ENCODE measurements at places on chromosomes 4 and X.

GRCh38 chr4:128462103-128462783 is 174.6 kb upstream of the PGRMC2 start:
- no peak for DNase-seq

DNA sequence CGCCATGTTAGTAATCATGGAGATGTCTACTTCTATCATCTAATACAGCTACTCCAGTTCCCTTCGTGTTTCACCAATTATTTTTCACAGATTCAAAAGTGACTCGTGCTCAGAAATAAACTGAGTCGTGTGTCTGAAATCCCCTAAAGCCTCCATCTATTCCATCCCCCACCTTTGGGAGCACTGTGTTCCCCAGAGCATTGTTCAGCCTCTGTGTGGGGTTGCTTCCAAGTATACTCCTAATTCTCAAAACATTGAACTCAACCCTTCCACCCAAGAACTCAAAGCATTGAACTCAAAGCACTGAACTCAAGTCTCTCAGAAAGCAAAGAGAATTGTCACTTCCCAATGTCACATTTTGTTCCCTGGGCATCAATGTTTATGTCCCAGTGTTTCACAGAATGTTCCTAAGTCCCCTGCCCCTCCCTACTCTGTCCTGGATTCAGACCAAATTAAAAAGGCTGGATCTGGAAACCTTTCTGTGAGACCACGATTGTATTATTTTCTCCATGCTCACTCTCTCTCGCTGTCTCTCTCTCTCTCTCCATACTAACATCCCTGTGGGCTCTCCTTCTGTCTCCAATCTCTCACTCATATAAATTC is 138.5 kb upstream of the QRFPR start:
- DNase-seq, result no peak

DNA sequence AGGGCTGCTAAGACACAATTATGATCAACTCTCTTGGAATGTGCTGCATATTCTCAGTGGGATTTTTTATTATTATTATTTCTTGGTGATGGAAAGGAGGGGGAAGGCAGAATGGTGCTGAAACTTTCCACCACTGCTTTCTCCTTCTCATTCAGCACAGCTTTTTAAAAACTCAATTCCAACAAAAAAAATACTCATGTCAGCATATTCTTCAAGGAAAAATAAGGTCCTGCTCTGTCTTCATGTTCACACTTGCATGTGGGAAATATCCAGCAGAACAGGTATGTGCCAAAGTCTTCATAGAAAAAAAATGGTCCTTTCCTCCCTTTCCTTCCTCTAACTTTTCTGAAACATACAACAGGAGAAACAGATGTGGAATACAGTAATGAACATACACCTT is 144.0 kb upstream of the ADAMTS3 start:
- no peak for DNase-seq

DNA sequence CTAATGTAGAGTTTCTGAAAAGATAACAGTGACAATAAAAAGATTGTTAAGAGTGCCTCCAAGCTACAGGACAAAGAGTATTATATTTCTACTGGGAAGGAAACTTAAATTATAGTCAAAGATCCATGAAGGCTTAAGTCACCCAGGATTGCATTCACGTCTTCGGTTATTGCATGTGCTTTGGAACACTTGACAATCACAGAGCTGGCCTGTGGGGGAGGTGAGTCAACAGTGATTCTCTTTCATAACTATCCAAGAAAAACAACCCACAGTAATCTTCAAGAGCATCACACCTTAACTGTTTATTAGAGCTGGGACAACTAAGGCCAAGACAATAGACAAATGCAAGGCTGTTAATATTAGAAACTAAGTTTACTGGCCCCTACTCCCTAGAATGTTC is 40.3 kb downstream of the PDGFC start:
- peak; percentile 95 for DNase-seq

- no peak for DNase-seq
These were observed 16.6 kb upstream of the PTCHD1 start for GRCh38 chrX:23317799-23318724.

- DNase-seq, result no peak
These were observed 3.9 kb upstream of the SFRP2 start for GRCh38 chr4:153792618-153793247.

DNA sequence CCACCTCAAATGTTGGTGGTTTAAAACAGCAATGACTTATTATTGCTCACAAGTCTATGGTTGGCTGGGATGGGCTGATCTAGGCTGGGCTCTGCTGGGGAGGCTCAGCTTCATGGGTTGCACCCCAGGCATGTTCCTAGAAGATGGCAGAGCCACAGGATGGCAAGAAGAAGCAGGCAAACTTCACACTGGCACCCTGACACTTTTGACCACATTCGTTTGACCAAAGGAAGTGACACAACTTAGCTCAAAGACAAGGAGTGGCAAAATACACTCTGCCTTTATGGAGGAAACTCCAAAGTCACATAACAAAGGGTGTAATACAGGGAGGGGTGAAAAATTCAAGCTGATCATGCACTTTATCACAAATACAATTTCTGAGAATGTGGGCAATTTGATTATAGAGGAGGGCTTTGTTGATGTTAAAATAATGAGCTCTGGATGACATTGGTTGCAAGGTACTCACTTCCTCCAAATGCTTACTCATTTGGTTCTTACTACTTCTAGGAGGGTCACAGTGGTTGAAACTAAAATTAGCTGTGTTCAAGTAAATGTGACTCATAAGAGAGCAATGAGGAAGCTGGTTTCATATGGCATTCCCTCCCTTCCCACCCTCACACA is 249.2 kb upstream of the RPS6KA3 start:
- DNase-seq, result peak; percentile 87

- no peak for DNase-seq
These were observed 64.7 kb downstream of the PSAPL1 start for GRCh38 chr4:7370038-7370437.

DNA sequence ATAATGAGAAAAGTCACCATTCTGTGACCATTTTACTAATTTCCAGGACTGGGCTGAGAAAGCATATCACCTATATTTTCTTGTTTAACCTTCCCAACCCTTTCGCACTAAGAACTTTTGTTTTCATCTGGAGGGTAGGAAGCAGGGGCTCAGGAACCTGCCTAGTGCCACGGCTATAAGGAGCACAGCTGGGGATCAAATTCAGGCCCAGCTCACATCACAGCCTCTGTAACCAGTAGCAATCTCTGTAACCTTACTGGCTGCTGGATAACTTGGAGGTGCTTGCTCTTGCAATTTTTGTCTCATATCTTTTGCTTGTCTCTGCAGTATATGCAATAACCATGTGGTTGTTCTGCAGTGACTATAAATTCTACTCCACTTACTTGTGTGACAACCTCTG is 76.7 kb upstream of the PLAC1 start:
- no peak for DNase-seq

DNA sequence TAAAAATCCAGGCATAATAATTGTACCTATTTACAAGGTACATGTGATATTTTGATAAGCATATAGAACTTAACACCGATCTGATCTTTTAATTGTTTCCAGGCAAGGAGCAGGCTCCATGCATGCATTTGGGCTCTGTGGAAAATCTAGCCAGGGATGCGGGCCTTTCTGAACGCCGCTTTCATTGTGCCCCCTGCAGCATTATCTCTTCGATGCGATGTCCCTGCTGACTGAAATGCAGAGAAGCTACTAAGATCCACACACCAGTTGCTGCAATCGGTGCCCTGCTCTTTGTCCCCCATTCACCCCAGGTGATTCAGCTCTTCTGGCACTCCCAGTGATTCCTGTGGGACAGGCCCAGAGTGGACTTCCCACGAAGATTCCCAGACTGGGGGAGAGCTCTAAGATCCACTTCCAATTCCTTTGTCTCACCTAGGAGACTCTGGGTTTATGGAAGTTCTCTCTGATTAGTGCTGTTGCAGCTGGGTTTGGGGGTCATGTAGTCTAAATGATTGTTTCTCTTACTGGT is 254.3 kb upstream of the AGA start:
- no peak for DNase-seq

GRCh38 chrX:68889249-68889648 is 60.4 kb downstream of the EFNB1 start:
- DNase-seq, result no peak

DNA sequence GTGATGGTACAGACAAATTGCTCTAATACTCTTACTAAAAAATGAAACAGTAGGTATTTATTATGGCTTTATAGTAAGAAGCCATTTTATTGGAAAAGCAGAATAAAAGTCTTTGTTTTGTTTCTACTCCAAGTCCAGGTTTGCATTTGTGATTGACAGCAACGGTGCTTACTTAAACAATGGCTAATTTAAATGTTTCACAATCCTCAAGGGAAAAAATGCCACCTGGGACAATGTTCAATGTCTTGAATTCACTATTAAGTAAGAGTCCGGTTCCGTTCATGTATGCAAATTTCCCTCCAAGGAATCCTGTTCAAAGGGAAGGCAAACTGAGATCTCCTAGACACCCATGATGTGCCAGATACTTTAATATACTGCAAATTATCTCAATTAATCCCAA is 123.6 kb downstream of the RBM47 start:
- no peak for DNase-seq

GRCh38 chr4:165198329-165198728 is 9.0 kb upstream of the KLHL2 start:
- no peak for DNase-seq

Measured in astrocyte of the spinal cord (primary cell).